Chondrocyte (in vitro differentiated cells): ENCODE measurements at places on chromosomes 5 and 9. TPM values are rescaled to one million over a fixed set of nuclear protein-coding genes. Genes with fewer than 3 reads are reported as not detected.

DNA sequence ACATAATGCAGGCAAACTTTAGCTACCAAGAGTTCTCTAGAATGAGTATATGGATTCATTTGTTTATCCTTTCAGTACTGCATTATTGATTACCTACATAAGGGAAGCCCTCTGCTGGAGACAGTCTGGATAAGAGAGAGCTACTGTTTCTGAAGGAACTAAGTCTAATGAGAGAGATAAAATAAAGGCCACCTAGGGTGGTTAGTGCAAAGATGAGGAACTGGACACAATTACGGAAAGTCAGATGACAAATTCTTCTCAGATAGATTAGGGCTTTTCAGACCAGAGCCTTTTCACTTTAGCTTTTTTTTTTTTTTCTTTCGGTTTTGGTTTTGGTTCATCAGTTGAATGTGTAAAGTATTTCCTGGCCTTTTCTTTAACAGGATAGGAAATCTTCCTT is 31.3 kb downstream of the ISOC1 start:
- H3K27me3 ChIP-seq = no peaks in the 10 kb centered on the region
- H3K27ac ChIP-seq = no peak overlapping the region
- H3K4me1 ChIP-seq = no peaks in the 10 kb centered on the region
- H3K4me3 ChIP-seq = no peak overlapping the region
- DNase-seq = no peak

DNA sequence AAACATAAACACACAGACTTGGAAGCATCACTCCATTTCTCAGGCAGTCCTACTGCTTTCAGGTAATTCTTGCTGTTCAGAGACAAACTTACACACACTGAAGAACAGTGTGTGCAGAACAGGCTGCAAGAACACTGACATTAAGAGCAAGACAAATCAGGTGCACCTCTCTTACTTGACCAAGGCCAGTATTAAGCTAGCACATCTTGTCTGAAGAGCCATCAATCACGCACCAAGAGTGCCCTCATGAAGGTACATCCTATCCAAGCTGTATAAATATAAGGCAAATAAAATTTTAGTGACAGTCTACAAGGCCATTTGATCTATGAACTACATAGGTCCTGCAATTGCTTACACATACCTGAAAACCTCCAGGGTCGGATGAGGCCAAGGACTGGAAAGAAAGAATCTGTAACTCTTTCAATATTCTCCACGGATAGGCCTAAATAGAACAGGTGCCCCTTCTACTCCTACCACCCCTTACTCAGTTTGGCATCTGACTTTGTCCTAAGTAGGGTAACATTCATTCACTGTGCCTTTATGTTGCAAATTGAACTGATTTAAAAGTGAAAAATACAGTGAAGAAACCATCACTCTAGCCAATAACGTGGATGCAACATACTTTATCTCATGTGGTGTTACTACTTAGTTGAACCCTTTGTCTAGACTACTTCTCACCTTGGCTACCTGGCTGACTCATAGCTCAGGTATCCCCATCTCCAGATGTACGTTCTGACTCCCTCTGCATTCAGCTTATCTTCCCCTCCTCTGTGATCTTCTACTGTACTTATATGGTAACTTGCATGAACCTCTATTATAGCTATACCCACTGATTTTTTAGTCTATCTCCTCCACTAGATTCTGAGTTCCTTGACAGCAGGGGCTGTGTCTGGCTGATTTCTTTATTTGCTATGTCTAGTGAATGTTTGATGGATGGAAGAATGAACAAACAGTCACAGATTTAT is 256.3 kb downstream of the KIAA0825 start:
- no peak for DNase-seq
- H3K27ac ChIP-seq = no peak overlapping the region
- H3K36me3 ChIP-seq = peaks cover 2% of the 10 kb centered on the region
- no peaks in the 10 kb centered on the region for H3K4me1 ChIP-seq
- H3K4me3 ChIP-seq = no peak overlapping the region

DNA sequence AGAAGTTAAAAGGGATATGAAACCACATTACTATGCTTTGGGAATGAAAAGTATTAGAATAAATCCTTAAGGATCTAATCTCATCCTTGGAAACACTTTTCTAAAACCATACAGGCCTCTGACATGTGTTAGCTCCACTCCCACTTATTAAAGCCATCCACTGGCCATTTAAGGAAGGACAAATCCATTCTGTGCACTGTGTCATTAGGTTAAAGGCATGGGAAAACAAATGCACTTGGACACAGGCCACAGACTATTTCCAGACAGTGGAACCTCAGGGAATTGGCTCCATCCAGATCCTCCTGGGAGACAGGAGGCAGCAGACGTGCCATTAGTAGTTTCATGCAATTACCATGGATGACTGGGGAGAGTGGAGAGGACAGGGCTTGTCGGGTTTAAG is 454.9 kb downstream of the ENC1 start:
- DNase-seq = no peak
- H3K27me3 ChIP-seq = no peaks in the 10 kb centered on the region
- no peaks in the 10 kb centered on the region for H3K36me3 ChIP-seq
- peaks cover 34% of the 10 kb centered on the region for H3K4me1 ChIP-seq
- H3K27ac ChIP-seq = no peak overlapping the region

- H3K27ac ChIP-seq = no peak overlapping the region
- H3K4me1 ChIP-seq = peaks cover 12% of the 10 kb centered on the region
- no peaks in the 10 kb centered on the region for H3K36me3 ChIP-seq
- no peak overlapping the region for H3K4me3 ChIP-seq
These were observed 204.1 kb downstream of the CD180 start for GRCh38 chr5:66992547-66992946.

DNA sequence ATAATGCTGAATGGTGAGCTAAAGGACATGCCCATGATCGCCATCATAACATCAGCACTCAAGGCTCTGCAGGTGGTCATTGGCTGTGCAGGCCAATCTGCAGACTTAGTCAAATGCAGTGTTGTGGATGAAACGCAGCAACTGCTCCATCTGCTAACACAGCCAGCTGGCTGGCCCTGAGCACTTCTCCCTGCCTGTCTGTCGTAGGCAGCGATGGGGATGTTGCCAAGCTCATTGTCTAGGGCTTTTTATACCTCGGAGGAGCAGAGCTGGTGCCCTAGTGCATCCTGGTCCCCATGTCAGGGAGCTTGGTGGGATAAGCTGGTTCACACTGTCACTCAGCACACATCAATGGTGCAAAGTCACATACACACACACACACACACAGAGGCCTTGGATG is 189.4 kb downstream of the TENT4A start:
- H3K4me3 ChIP-seq = no peak overlapping the region
- no peak overlapping the region for H3K27ac ChIP-seq
- H3K36me3 ChIP-seq = no peaks in the 10 kb centered on the region
- H3K27me3 ChIP-seq = peaks cover 4% of the 10 kb centered on the region

GRCh38 chr5:14864181-14864812 is 7.3 kb downstream of the ANKH start:
- H3K4me3 ChIP-seq = no peak overlapping the region
- DNase-seq = no peak
- no peaks in the 10 kb centered on the region for H3K27me3 ChIP-seq
- peaks cover 22% of the 10 kb centered on the region for H3K4me1 ChIP-seq
- H3K36me3 ChIP-seq = no peaks in the 10 kb centered on the region

DNA sequence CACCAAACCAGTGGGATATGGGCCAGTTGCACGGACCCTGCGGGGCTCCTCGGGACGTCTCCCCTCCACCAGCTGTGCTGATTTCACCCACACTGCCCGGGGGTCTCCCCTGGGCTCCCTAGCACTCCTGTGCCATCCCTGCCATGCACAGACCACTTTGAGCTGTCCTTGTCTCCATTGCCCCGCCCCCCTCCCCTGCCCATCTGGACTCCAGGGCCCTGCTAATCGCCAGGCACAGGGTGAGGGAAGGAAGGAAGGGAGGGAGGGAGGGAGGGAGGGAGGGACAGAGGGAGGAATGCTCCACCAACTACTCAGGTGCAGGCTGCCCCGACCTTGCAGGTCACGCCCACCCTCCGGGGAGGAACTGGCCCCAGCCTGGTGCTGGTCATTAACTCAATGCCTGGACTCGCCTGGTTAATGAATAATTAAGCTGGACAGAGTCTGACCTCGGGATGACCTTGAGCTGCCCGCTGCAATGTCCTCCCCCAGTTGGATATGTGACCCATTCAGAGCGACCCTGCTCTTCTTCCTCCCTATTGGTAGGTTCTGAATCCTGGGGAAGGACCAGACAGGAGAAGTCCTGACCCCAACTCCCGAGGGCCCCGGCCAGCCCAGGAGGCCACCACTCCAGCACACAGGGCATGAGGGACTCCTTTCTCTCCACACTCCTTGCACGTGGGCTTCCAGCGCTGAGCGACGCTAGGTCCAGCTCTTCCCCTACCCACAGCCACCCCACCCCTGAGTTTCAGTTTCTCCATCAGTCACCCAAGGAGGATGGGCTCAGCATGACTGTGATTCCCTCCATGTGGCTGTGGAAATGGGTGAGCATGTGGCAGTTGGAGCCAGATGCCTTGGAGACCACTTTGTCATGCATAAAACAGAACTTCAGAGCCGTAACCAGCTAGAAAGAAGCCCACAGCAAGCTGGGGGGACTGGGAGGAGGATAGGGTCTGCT is 62.1 kb downstream of the C9orf50 start:
- no peaks in the 10 kb centered on the region for H3K36me3 ChIP-seq
- H3K27ac ChIP-seq = no peak overlapping the region
- H3K4me1 ChIP-seq = peaks cover 22% of the 10 kb centered on the region

DNA sequence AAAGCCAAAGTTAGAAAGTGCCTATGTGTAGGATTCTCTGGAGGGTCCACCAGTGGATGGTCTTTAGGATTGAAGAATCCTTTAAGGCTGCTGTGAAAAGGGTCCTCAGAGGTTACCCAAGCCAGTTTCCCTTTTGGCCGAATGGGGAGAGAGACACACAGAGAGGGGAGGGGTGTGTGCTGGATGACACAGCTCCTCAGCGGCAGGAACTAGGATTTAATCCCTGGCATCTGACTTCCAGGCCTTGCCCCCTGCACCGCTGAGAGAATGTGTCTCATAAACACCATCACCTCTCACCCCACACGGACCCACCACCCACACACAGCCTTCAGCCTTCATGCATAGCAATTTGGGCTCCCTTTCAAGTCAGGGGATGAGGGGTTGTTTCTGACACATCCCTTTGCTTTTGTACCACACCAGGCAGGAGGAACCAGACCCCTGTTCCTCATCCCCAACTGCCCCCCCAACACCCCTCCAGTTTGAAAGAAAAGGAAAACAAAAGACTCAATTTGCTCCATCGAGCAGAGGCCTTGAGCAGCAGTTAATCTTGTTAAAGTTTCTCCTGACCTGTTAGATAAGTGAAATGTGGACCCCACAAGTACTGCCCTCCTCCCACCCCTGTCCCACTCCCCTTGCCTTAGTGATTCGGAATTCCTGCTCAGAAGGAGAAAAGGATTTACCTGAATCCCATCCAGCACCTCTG is 4.0 kb downstream of the PAPPA start:
- peaks cover 78% of the 10 kb centered on the region for H3K4me1 ChIP-seq
- peaks cover 21% of the 10 kb centered on the region for H3K36me3 ChIP-seq
- H3K27me3 ChIP-seq = no peaks in the 10 kb centered on the region
- peak overlapping the region; percentile 97 for H3K27ac ChIP-seq
- H3K4me3 ChIP-seq = peak overlapping the region; percentile 76

DNA sequence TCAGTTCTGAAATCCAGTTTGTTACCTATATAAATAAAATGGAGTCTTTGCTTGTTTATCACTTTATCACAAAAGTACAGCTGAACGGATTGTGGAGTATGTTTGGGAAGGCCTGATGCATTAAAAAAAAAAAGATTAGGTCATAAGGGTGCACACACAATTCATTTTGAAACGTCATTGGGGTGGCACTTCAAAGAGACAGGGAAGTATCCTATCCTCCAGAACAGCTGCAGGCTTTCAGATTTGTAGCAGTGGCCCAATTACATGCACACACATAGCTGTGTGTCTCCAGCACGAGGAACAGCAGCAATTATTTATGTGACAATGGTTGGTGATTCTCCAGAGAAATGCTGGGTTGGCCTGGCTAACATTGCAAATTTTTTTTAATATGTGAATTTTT is 46.8 kb upstream of the FER start:
- no peaks in the 10 kb centered on the region for H3K36me3 ChIP-seq
- DNase-seq = no peak
- H3K4me3 ChIP-seq = no peak overlapping the region

DNA sequence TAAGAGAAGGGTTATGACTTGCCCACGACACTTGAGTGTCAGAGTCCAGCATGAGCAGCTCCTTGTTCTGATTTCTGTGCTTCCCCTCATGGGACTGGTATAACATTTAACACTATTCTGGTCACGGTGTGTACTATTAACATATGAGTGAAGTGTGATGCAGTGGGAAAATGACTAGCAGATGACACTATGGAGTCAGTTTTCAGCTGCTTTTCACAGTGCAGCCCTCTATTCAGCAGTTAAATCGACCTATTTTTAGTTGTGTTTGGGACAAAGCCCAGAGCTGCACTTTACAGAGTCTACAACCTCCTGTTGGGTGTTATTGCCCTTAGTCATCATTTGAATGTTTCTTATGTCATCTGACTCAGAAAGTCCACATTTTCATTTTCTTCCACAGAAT is 59.1 kb downstream of the CHSY3 start:
- peaks cover 71% of the 10 kb centered on the region for H3K4me1 ChIP-seq
- H3K36me3 ChIP-seq = no peaks in the 10 kb centered on the region
- peak overlapping the region; percentile 28 for H3K4me3 ChIP-seq
- DNase-seq = no peak
- no peaks in the 10 kb centered on the region for H3K27me3 ChIP-seq

DNA sequence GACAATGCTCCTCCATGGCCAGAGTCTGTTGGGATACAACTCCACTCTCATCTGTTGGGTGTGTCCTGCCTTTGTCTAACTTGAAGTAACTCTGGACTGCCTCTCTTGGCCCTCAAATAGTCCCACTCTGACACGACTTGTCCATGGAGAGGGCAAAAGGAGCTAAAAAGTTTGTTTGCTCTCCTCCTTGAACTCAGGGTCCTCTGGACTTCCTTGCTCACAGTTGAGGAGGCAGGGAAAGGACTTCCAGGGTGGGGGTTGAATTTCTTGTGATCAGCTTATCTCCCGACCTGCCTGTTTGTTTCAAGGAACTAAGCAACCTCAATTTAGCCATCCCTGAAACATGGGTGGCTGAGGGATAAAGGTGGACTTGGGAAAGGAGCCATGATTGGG is 11.7 kb downstream of the DNAJB5 start:
- no peak for DNase-seq
- H3K4me1 ChIP-seq = peaks cover 10% of the 10 kb centered on the region
- H3K27me3 ChIP-seq = no peaks in the 10 kb centered on the region
- no peak overlapping the region for H3K27ac ChIP-seq
- no peak overlapping the region for H3K4me3 ChIP-seq

GRCh38 chr5:128014578-128014977 is 69.0 kb upstream of the SLC12A2 start:
- H3K36me3 ChIP-seq = peaks cover 1% of the 10 kb centered on the region
- H3K4me1 ChIP-seq = no peaks in the 10 kb centered on the region
- no peak overlapping the region for H3K4me3 ChIP-seq

- DNase-seq = peak; percentile 24
- peaks cover 7% of the 10 kb centered on the region for H3K4me1 ChIP-seq
- no peaks in the 10 kb centered on the region for H3K27me3 ChIP-seq
These were observed 6.2 kb upstream of the ORM1 start for GRCh38 chr9:114316605-114317230.

GRCh38 chr9:131306397-131307004 is 17.0 kb downstream of the PLPP7 start:
- H3K27me3 ChIP-seq = no peaks in the 10 kb centered on the region
- no peak overlapping the region for H3K27ac ChIP-seq
- no peak for DNase-seq
- H3K4me1 ChIP-seq = no peaks in the 10 kb centered on the region
- no peak overlapping the region for H3K4me3 ChIP-seq

- no peaks in the 10 kb centered on the region for H3K36me3 ChIP-seq
- no peak overlapping the region for H3K4me3 ChIP-seq
- no peak for DNase-seq
- H3K27me3 ChIP-seq = peaks cover 7% of the 10 kb centered on the region
- H3K4me1 ChIP-seq = peaks cover 6% of the 10 kb centered on the region
These were observed 206.8 kb upstream of the ITGA1 start for GRCh38 chr5:52580921-52581320.

Gene ARHGEF37
- 5.8 to 16.8 TPM (median 6.0 TPM) in 3 replicates for total RNA-seq

Gene GLE1
- total RNA-seq = 12.3 to 18.1 TPM (median 12.8 TPM) in 3 replicates

Gene MAMDC4
- total RNA-seq = 7.7 to 9.2 TPM (median 7.7 TPM) in 3 replicates
